ENCODE measurements at places on chromosomes 7 and 10.

DNA sequence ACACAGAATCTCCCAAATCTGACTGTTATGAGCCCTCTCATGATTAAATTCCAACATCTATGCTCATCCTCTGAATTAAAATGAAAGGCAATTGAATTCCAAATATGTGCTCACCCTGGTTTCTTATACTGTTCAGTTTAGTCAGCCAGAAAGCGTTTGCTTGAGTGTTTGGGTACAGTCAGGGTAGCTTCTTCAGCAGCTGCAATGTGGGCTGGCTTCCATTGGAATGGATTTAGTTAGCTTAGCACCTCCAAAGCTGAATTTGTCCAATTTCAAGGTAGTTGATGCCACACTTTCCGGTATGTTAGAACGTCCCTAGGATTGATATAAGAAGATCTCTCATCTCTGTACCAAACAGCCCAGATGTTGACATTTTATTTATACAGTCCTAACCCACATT is 9.3 kb downstream of the KLHL7 start:
- DNase-seq = no peak

- no peak for DNase-seq
Measured at GRCh38 chr7:32588657-32589056, 93.4 kb downstream of the AVL9 start.

- no peak for DNase-seq
Measured at GRCh38 chr7:45690762-45691150, 116.6 kb downstream of the ADCY1 start.

DNA sequence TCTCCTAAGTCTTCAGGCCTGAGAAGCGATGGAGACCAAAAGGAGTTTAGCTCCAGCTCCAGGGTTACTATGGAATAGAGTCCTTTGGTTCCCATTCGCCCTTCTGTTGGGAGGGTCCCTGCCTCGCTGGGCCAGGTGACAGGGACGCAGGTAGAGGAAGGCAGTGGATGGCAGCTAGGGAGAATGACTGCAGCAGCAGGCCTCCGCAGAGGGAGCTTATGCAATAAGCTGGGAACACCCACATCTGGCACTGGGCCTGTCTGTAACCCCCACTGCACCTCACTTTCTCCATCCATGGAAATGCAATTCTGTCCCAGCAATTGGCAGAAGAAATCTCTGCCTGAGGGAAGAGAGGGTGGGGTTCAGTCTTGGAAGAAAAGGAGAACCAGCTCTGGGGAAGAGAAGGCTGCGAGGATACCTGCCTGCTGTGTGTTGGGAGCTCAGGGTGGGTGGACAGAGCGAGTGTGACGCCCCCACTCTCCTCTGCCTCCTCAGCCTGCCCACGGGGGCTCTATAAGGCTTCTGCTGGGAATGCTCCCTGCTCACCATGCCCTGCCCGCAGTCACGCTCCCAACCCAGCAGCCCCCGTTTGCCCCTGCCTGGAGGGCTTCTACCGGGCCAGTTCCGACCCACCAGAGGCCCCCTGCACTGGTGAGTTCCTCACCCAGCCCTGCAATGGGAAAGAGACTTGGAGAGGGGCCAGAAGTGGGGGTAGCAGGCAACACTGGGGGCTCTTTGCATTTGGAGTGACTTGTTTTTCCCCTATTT is 10.3 kb downstream of the EPHB6 start:
- no peak for DNase-seq

DNA sequence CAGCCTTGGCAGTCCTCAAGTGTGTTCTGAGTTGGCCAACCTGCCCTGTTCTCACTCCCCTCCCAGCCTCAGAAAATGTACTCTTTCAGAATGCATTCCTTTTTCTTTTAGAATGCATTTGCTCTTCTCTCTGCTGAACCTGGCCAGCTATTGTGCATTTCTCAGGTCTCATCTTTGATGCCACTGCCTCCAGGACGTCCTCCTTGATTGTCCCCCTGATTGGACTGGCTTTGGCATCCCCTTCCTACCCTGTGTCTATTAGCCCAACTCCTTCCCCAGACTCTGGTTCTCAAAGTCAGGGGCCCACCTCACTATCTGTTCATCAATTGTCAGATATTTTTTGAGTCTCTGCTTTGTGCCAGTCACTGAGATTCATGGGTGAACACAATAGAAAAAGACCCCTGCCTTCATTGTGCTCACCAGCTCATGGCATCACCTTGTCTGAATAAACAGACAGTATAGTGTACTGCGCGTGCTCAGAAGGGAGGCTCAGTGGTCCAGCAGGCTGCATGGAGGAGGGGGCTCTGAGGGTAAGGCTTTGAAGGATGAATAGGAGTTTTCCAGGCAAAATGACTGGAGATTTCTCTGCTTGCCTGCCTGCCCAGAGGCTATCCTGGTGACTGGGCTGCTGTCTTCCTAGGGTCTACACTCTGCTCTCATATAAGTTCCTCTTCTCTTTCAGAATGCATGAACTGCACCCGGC is 96.5 kb downstream of the MYL10 start:
- no peak for DNase-seq

DNA sequence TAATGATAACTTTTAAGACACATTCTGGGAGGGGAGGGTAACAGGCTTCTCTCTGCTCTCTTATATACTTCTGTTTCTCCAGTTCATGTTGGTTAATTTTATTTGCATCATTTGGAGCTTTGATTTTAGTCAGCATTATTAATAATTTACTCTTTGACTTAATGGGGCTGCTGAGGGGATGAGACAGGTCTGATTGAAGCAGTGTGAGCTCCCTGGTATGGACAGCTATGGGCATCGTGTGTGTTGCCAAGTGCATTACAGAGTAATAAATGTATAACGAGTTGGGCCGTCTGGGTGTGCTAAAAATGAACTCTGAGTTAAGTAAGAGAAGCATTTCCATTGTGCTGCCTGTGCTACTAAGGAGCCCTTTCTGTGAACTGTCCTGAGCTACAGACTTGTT is 31.7 kb upstream of the IKZF1 start:
- DNase-seq = no peak

DNA sequence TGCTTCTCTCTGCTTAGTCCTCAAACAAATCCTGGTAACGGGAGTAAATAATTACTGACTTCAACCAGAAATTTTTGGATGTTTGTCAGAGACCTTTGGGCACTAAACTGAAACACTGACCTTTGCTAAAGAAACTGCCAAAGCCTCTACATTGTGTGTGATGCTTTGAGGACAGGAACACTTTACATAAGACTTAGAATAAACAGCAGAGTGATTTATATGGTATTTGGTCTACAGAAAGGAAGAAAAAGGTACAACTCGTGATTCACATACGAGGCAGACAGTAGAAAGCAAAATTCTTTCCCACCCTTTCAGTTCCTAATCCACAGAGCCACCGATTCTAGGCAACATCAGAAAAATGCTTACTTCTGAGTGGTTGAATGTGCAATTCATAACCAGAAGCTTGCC is 59.8 kb downstream of the SLC16A12 start:
- DNase-seq = no peak

DNA sequence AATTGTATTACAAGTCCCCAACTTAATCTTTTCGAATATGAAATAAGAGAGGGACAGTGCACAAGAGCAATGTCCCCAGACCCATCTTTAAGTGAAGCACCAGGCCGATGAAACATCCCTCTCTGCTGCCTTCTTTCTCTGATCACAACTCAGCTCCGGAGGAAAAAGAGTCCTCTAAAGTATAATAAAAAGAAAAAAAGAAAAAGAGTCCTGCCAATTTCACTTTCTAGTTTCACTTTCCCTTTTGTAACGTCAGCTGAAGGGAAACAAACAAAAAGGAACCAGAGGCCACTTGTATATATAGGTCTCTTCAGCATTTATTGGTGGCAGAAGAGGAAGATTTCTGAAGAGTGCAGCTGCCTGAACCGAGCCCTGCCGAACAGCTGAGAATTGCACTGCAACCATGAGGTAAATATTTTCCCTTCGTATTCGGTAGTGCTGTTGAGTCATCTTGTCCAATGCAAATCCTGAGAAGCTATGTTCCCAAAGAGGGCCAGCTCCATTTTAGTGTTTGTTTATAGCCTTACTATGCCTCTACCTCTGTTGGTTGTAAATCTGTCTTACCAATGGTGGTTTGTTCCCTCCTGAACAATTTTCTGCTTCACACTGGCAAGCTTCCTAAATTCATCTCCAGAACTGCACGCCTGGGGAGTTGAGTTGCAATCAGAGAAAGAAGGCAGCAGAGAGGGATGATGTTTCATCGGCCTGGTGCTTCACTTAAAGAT is at the start of gene IFIT2:
Gene IFIT2 (plus strand): TSS at position 326 of the 725 bp plus-strand sequence. CDS start 78 bp downstream, at position 404.
- peak; percentile 76 for DNase-seq

DNA sequence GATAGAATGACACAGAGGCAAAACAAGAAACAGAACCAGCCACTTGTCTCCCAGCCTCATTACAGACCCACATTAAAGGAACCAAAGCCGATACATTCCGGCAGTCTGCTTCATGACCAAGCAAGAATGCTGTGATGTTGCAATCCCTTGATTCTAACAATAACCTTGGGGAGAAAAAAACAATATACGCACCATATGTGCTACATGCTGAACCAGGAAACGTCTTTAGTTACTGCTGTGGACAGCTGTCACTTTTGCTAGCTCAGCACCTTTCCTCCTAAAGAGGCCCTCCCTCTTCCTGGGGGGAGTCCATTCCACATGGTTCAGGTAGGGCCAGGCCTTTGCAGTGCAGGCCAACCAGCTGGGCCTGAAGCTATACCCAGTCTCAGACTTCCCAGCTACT is 79.1 kb downstream of the PRTFDC1 start:
- DNase-seq = peak; percentile 40

DNA sequence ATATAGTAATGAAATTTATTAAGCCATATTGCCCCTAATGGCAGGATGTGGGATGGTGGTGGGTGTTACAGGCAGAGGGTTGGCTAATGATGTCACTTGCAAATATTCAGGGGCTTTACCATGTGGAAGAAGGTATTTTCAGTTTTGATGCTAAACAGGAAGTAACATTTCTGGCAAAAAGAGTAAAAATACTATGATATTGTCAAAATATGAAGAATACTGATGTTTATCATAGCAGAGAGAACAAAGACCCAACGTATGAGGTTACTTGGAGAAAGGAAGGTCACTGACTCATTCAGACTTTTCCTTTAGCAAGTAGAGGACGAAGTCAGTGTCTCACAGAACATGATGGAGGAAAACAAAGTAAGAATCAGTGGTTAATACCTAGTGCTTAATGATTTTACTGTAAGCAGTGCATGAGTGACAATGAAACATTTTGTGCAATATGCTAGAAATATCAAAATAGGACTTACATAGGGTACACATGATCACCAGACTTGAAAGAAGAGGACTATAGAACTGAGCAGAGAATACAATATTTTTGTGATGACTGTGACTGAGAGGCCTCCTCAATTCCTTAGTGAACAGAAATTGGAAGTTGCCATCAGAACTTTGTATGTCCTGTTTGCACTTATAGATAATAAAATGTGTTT is 89.7 kb upstream of the STEAP4 start:
- DNase-seq = no peak

GRCh38 chr10:121668314-121669027 is 70.2 kb upstream of the FGFR2 start:
- DNase-seq = peak; percentile 67

- no peak for DNase-seq
Measured at GRCh38 chr7:151801291-151801690, 75.6 kb downstream of the PRKAG2 start.

- DNase-seq = no peak
Measured at GRCh38 chr7:14748461-14748860, 154.1 kb downstream of the DGKB start.

DNA sequence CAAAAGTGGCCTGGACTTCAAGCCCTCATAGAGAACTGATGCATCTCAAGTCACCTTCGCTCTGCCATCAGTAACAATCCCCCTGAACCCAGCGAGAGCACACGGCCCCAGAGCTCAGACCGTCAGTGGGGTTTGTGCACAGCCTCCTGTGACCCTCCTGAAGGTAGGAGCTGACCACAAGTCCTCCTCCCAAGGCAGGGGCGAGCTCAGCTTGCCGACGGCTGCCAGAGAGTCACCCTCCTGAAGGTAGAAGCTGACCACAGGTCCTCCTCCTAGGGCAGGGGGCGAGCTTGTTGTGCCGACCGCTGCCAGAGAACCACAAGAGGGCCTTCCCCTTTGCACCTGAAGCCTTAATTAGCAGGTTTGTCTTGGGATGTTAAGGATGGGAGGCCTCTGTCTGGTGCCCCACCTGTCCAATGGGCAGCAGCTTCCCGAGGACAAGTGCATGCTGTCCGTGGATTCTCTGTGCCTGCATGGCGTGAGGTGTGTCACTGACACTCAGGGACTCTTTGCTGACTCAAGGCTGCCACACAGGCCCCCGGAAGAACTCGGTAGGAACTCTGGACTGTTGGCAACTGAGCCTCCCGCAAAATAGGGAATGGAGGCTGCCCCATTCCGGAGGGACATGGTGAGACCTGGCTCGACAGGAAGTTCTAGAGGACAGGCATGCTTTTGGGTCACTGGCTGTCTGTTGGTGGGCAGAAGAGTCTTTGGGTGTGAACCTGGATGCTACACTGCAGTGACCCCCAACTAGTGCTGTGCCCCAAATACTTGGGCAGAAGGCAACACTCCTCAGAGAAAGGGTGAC is 487.4 kb downstream of the DNAJB6 start:
- DNase-seq = no peak

DNA sequence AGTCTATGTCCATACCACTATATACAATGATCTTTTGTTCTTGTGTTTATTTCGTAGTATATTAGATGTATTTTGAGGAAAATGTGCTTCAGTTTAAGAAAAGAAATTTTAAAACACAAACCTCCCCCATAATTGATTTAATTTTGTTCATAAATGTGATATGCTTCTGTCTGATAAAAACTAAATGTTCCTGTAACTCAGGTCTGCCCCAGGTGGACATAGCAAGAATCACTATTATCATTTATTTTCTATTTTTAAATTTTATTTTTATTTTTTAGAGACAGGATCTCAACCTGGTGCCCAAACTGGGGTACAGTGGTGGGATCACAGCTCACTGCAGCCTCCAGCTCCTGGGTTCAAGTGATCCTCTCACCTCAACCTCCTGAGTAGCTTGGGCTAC is 43.2 kb downstream of the BEND7 start:
- DNase-seq = no peak

DNA sequence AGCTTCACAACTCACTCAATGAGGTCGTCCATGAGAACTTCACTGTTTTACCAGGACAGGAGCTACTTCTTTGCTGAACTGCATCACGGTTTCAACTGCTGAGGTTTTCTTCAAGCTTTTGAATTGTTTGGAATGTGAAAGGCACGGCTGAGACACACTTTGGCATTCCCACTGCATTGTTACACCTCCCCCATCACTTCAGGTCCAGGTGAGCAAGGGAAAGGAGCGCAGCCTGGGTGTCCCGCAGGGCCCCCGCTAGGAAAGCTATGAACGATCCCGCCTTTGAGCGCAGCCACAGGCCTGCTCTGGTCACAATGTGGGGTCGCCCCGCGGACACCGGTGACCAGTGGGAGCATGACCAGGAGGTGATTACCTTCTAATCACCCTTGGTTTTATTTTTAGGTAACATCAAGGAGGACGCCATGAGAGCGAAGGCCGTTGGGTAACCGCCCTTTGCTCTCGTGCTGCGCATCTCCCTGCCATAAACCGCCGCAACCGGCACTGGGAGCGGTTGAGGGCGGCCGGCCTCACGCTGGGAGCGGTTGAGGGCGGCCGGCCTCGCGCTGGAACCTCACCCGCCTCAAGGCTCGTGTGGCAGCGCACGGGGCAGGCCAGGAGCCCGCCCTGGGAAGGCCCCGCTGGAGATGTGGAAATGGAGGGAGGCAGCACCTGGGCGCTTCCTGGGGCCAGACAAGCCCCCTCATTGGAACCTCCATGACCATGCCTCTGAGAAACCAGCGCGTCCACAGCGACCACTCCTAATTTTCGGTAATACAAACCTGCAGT is 50.9 kb upstream of the SGMS1 start:
- no peak for DNase-seq
